Inflammatory macrophage treated with lipopolysaccharide for 4 hours (primary cell): ENCODE measurements at places on chromosomes 7 and 10.

DNA sequence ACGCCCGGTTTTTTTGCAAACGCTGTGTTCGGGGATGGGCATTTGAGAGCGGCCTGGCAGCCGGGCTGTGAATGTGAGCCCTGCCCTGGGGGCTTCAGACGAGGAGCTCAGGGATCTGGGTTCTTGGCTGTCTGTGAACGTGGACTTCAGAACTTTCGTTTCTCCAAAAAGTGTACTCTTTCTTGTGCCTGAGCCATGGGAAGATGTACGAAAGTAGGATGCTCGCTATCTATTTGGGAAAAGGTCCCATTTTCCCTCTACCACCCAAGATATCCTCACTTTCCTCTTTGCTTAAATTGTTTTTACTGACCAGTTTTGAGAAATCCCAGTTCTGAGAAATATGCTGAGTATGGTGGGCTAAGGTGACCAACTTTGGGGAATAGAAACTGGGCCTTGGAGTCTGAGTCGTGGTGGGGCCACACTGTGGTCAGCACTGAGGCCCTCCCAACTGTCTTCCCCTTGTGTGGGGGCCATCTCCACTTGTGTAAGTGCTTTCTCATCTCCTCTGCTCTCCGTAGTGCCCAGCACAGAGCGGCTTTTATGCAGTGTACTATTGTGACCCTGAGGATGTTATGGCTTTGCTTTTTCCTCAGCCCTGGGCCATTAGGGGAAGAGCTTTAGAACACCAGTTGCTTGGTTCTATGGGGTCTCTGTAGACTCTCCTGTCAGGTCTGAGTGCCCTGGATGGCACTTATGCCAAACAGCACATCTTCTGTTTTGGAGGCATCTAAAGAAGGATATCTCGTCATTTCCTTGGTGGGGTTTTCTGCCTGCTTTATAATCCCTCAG is 918 bp downstream of the DBNL start:
- DNase-seq, result peak; percentile 70

DNA sequence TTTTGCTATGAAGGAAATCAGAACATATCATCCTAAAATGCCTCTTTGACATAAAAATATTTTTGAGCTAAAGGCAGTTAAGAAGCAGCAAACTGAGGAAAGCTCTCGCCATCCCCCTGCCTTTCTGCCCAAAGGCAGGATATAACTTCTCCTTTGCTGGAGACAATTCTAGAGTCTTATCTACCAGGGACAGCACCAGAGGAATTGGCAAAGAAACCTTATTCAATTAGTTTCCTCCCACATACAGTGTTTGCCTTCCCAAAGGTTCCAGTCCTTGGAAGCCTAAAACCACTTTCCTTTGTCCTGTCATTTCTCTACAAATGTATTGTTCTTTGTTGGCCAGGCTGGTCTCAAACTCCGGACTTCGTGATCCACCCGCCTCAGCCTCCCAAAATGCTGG is 33.7 kb downstream of the MASTL start:
- DNase-seq, result no peak

- peak; percentile 95 for DNase-seq
These were observed 62.8 kb upstream of the C7orf33 start for GRCh38 chr7:148527717-148528168.

GRCh38 chr10:110376767-110377160 is 72.0 kb upstream of the SMNDC1 start:
- no peak for DNase-seq

GRCh38 chr7:73740771-73741170 is 2.2 kb upstream of the ABHD11 start:
- DNase-seq, result no peak

GRCh38 chr10:11626071-11626470 is 14.6 kb upstream of the USP6NL start:
- DNase-seq, result no peak

DNA sequence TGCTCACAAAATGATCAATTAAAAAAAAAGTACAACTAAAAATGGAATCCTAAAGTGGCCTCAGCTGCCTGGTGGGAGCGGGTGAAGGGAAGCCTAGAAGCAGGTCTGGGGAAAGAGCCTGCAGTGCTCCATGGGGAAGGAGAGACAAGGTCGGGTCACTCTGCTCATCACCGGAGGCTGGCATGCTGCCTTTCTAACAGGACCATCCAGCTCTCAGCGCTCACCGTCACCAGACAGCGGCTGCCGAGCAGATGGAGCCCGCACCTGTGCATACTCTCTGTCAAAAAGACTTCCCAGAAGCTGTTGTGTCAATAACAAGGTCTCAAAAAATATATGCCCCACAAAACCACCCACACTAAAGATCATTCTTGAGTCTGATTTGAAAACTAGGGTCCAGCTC is 112.8 kb downstream of the BAMBI start:
- DNase-seq, result no peak

DNA sequence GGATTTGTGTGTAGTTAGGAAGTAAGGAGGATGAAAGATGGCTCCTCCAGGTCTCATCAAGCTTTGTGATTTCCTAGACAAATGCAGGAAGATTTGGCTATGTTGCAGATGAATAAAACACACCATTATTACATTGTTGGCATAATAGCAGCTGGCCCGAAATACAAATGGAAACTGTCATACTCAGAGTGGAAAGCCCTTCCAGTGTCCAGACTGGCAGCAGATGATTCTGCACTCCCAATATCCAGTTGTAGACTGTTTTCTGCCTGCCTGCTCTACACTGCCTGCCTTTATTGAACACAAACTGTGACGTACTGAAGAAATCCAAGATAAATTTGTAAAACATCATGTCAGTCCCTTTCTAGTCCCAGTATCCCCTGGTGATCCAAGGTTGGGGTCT is 99.7 kb upstream of the FZD1 start:
- peak; percentile 6 for DNase-seq

GRCh38 chr10:101577121-101577871 is 10.8 kb downstream of the POLL start:
- no peak for DNase-seq

DNA sequence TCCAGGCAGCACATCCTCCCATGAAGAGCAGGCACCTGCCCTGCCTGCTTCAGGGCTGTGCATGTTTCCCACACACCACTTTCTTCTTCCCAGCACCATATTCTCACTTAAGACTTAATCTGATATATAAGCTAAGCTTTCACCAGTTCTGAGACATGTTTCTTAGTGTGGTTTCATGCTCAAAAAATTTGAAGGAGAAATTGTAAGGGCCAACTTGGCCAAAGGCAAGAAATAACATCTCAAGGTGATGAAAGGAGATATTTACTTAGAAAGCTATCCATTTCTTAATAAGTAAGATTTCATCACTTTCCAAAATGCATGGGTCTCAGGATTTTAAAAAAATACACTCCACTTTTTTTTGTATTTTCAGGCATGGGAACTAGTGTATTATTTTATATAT is 468.1 kb upstream of the AKR1E2 start:
- no peak for DNase-seq
